ENCODE measurements at places on chromosomes 5 and 9. TPM values are rescaled to one million over a fixed set of nuclear protein-coding genes. Genes with fewer than 3 reads are reported as not detected.

DNA sequence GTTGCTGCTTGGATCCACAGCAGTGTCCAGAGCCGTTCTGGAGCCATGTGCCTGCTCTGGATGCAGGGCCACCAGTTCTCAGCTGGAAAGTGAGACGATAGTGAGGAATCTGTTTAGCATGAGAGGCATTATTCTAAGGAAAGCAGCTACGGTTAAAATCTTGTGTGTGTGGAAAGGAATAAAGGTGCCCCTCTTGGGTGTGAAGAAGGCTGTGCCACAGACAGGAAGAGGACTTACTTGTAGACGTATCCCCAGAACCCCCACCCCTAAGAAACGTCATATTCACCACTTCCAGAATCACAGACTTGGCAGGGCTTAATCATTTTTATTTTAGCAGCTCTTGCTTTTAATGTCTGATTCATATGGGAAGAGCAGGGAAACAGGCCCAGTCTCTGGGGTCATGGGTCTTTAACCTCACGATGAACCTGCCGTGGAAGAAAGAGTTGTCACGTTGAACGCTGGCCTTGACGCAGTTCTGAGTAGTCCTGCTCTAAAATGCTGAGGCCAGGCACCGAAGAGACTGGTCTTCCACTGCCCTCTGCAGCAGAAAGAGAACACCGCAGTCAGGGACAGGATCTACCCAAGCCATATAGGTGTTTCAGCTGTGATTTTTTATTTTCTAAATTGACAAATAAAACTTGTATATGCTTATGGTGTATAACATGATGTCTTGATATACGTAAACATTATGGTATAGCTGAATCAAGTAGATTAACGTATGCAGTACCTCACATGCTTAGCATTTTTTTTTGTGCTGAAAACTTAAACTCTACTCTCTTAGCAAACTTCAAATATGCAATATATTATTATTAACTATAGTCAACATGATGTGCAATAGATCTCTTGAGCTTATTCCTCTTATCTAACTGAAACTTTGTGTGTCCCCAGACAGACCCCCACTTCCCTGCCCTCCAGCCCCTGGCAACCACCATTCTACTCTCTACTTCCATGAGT lies 38.8 kb downstream of the CARTPT start:
- DNase-seq, result peak; percentile 45
- H3K4me1 ChIP-seq, result no peaks in the 10 kb centered on the region
- H3K27me3 ChIP-seq, result no peaks in the 10 kb centered on the region
- H3K27ac ChIP-seq, result no peak overlapping the region
- no peak overlapping the region for H3K4me3 ChIP-seq

DNA sequence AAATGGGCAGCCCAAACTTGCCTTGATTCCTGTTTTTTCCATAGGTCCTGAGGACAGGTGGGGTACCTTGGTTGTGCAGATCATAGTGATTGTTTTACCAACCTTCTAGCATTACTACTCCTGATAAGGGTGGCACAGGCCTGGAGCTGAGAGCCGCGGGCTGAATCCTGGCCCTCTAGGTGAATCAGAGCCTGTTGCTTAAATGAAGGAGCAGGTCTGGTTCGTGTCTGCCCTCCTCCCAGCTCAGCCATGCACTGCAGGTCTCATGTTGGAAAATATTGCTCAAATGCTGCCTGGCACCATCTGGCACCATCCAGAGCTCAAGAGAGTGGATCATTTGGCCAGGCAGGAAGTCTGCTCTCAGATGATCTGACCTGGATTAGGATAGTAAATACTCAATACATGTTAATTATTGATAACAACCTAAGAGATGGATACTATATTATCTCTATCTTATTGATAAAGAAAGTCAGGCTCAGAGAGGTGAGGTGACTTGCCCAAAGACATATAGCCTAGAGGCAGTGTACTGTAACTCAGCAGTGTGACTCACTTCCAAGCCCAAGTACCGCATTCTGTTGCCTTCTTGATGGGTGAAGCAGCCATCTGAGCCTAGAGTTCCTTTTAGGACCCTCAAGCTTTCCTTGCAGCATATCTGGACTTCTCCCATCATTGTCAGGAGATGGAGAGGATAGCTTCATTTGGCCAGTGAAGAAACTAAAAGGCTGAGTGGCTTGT lies 104.3 kb upstream of the PITX1 start:
- DNase-seq, result no peak
- H3K4me3 ChIP-seq, result no peak overlapping the region
- peaks cover 4% of the 10 kb centered on the region for H3K27me3 ChIP-seq
- H3K4me1 ChIP-seq, result peaks cover 5% of the 10 kb centered on the region
- H3K27ac ChIP-seq, result no peak overlapping the region
- no peaks in the 10 kb centered on the region for H3K36me3 ChIP-seq

- no peaks in the 10 kb centered on the region for H3K4me1 ChIP-seq
- H3K27ac ChIP-seq, result no peak overlapping the region
- no peak overlapping the region for H3K4me3 ChIP-seq
- no peaks in the 10 kb centered on the region for H3K27me3 ChIP-seq
- no peaks in the 10 kb centered on the region for H3K36me3 ChIP-seq
- no peak for DNase-seq
Measured at GRCh38 chr5:85814596-85814995, 803.1 kb upstream of the COX7C start.

DNA sequence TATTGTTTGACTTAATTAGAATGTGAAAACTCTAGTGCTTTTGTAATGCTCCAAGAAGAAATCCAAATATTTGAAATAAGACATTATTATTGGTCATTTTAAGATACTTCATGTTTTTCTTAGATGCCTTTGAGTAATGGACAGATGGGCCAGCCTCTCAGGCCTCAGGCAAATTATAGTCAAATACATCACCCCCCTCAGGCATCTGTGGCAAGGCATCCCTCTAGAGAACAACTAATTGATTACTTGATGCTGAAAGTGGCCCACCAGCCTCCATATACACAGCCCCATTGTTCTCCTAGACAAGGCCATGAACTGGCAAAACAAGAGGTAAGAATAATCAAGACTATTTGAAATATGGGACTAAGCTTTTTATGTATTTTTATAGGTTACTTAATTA lies 69.2 kb upstream of the SREK1 start:
- H3K27ac ChIP-seq, result no peak overlapping the region
- no peaks in the 10 kb centered on the region for H3K4me1 ChIP-seq
- H3K36me3 ChIP-seq, result no peaks in the 10 kb centered on the region
- H3K4me3 ChIP-seq, result no peak overlapping the region
- H3K27me3 ChIP-seq, result no peaks in the 10 kb centered on the region

DNA sequence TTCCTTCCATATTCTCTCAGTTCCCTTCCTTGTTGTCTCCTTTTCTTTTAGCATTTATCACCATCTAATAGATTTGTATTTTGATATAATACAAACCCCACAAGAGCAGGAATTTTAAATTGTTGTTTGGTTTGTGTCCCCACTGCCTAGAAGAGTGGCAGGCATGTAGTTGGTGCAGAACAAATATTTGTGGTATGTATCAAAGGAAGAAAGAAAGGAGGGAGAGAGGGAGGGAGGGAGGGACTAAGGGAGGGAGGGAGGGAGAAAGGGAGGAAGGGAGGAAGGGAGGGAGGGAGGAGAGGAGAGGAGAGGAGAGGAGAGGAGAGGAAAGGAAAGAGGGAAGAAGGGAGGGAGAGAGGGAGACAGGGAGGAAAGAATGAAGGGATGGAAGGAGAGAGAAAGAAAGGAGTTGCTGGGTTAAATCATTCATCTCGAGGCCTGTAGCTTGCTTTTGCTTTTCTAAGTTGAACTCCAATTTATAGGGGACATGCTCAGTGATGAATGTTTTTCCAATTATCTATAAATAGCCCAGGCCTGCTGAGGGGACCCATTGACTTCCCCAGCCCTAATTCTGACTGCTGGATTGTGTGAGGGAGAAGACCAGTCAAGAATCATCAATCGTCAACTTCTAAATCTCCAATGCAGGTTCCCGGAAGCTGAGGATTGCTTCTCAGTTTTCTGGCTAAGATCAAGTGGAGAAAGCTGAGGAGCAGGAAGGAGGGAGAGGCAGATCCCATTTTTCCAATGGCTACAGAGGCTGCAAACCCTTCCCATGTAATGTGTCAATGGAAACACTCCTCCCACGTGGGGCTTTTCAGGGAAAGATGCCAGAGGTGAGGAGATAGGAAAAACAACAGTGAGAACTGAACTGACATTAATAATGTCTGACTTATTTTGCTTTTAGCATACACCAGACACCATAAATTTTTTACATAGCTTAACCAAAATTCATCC lies 320.7 kb downstream of the ASTN2 start:
- H3K27ac ChIP-seq, result no peak overlapping the region
- no peaks in the 10 kb centered on the region for H3K27me3 ChIP-seq
- no peak overlapping the region for H3K4me3 ChIP-seq

- peaks cover 25% of the 10 kb centered on the region for H3K36me3 ChIP-seq
- no peak overlapping the region for H3K4me3 ChIP-seq
- H3K27me3 ChIP-seq, result no peaks in the 10 kb centered on the region
- DNase-seq, result no peak
- H3K27ac ChIP-seq, result no peak overlapping the region
Measured at GRCh38 chr5:168434001-168434400, 52.3 kb upstream of the RARS1 start.

- DNase-seq, result no peak
- H3K4me1 ChIP-seq, result no peaks in the 10 kb centered on the region
- no peaks in the 10 kb centered on the region for H3K36me3 ChIP-seq
- H3K27me3 ChIP-seq, result no peaks in the 10 kb centered on the region
- no peak overlapping the region for H3K27ac ChIP-seq
Measured at GRCh38 chr9:23447166-23447565, 378.9 kb downstream of the ELAVL2 start.

NIPAL4 gene
- 0.06 TPM for total RNA-seq

SPATA31D4 gene
- not detected for total RNA-seq
